Psoas muscle (tissue), 8 donors: ENCODE measurements at places on chromosomes 11 and 22. TPM values are rescaled to one million over a fixed set of nuclear protein-coding genes. Genes with fewer than 3 reads are reported as not detected.
A peak's percentile ranks its signal among the peaks of the same experiment; 100 is the strongest.

Gene KCTD14
- polyA plus RNA-seq = 0.27 TPM

Gene RIMBP3C
- 0.01 TPM for polyA plus RNA-seq

GRCh38 chr11:33158596-33159275 is 2.5 kb downstream of the CSTF3 start:
- no peak for DNase-seq

GRCh38 chr22:40240160-40240559 is 62.4 kb downstream of the TNRC6B start:
- DNase-seq = no peak

- DNase-seq = peak; percentile 42
Observed at GRCh38 chr11:61671527-61671926, 8.7 kb upstream of the DAGLA start.

DNA sequence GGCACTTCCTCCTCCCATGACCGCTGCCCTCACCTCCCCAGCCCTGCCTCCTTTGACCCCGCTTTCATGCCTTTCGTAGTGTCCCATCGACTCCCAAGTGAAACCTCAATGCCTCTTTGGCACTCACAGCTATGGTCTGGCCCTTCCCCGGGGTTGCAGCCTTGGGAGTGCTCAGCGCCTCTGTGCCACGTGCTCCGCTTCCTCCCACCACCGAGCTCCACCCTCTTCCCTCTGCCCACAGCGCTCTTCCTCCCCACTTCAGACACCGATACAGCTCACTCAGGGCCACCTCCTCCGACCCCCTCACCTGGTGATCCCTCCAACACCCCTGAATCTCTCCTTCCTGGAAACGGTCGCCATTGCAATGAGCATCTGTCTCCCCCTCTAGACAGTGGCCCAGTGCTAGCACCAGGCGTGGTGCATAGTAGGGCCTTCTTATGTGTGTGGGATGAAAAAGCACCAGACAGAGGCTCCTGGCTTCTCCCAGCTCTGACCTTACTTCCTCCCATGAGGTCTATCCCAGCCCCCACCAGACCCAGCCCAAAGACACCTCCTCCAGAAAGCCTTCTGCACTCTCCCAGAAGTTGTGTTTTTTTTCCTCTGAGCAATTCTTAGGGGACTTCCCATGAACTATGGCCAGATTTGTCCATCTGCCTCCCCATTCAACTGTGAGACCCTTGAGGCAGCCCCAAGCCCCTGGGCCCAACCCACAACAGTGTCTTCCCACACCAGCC is 16.4 kb upstream of the SCGB1A1 start:
- peak; percentile 81 for DNase-seq
